ENCODE measurements at places on chromosomes 11 and 22.

DNA sequence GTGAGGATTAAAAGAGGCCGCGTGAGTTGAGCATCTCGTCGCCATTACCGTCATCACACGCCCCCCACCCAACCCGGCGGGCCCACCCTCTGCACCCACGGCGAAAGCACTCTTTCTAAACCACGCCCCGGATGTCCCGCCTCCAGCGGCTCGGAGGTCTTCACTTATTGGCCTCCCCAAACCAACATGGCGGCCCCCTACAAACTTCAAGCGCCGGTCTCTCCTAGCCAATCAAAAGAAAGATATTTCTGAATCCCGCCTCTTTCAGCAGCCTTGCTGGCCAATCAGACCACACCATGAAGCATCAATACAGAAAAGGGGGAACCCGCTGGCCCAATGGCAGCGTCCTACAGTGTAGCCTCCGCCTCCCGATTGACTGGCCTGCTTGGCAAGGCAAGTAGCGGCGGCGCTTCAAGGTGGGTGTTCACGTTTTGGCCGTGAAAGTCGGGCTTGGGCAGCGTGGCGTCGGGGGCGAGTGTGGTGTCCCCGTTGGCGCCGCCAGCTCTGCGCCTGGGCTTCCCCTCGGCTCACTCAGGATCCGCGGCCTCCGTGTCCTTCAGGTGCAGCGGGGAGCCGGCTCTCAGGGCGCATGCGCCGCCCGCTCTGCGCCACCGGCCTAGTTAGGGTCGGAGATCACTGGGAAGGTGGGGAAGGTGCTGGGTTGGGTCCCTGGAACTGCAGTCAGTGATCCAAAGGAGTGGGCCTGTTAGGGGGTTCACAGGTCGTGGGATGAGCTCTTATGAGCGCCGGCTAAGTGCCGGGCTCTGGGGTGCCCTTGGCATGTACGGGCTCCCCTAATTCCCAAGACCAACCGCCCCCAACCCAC lies at the start of gene NDUFS8:
Gene NDUFS8, plus strand, starts transcription at position 364 of the 826 bp plus-strand sequence. CDS start 1,471 bp downstream, outside the sequence.
- DNase-seq: peak; percentile 99

DNA sequence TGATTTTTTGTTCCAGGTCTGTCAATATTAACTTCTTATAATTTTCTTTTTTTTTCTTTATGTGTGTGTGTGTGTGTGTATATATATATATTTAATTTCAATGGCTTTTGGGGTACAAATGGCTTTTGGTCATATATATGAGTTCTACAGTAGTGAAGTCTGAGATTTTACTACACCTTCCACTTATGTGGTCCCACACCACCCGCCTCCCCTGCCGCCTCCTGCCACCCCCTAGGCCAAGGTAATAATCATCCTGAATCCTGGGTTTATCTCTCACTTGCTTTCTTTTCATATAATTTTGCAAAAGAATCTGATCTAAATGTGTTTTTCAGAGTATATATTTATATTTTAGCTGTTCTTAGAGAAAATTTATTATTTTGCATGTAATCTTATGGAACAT lies 11.1 kb downstream of the NEAT1 start:
- peak; percentile 4 for DNase-seq

- DNase-seq: no peak
Measured at GRCh38 chr11:72969894-72970335, 155.7 kb downstream of the ATG16L2 start.

GRCh38 chr11:104199053-104199452 lies 35.1 kb upstream of the PDGFD start:
- no peak for DNase-seq

GRCh38 chr11:118763041-118763440 lies 27.9 kb downstream of the DDX6 start:
- no peak for DNase-seq

GRCh38 chr22:45683248-45683647 lies 11.6 kb downstream of the ATXN10 start:
- DNase-seq: no peak

DNA sequence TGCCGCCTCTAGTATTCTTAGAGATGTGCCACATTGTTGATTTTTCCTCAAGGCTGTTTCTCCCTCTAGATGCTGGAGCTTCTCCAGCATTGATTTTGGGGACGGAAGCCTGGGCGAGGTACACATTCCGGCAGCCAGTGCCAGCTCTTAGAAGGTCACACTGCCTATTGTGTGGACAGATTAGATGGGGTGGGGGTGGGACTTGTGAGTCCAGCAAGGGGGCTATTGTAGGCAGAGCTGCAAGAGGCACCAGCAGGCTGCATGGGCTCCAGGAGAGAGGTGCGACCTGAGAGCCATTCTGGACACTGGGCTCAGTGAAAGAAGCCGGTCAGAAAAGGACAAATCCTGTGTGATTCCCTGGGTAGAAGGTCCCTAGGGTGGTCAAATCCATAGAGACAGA lies 12.4 kb downstream of the C11orf21 start:
- peak; percentile 35 for DNase-seq

DNA sequence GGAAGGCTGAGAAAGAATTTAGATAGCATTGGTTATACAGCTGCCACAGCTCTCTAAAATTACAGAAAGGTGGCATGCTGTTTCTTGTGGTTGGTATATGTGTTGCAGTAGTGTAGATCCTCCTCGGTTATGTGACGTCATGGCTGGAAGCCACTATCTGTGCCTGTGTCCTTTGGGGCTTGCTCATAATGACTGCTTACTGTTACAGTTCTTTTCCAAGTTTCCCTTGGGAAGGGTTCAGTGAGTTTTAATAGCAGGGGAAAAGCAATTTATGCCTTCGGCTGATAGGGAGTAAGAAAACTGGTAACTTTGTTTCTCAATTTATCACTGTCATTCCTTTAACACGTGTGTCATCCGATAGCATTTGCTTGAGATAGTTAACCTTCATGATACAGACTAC lies 47.2 kb downstream of the POLD3 start:
- DNase-seq: no peak

DNA sequence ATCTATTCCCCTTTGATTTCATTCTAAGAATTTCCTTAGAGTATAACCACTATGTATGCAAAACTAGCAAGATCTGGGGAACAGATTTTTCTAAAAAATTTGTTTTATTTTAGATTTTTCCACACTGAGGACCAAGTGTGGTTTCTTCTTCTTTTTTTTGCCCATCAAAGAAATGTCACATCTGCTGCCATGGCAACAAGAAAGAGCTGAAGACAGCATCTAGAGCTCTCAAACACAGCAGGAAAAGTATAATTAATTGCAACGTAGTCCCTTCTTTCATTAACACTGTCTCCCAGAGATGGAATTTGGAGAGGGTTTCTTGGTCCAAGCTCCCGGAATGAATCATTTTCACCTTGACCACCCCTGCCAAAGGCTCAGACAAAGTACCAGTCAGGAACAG lies 256.7 kb upstream of the CCDC90B start:
- no peak for DNase-seq

GRCh38 chr11:1487091-1487850 lies 692 bp upstream of the MOB2 start:
- DNase-seq: no peak

- no peak for DNase-seq
Measured at GRCh38 chr22:40211476-40212054, 33.8 kb downstream of the TNRC6B start.

Measured in islet precursor cell (in vitro differentiated cells).